ENCODE measurements at places on chromosomes 3 and 15.

- no peak for DNase-seq
Observed at GRCh38 chr3:159627229-159627628, 361.4 kb upstream of the IL12A start.

- no peak for DNase-seq
Observed at GRCh38 chr3:160372780-160373179, 26.2 kb downstream of the IFT80 start.

- no peak for DNase-seq
Observed at GRCh38 chr15:20345401-20345958, 196.1 kb downstream of the GOLGA6L6 start.

DNA sequence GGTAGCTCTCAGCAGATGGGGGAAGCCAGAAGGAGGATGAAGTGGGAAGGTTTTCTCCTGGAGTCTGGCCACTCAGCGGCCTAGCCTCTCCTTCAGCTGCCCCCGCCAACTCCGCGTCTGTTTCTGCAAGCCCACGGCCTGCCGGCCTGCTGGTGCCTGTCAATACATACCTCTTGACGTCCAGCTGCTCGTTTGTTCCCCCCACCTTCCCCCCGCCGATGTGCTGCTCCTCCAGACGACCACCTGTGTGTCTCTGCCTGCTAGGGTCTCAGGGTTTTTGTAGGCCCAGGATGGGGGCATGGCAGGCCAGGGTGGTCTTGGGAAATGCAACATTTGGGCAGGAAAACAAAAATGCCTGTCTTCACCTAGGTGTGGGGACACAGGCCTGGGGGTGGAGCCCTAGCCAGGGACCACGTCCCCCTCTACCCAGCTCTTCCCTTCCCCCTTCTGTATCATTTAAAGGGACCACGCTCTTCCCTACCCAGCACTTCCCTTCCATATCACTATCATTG is 137.8 kb downstream of the ALCAM start:
- no peak for DNase-seq

DNA sequence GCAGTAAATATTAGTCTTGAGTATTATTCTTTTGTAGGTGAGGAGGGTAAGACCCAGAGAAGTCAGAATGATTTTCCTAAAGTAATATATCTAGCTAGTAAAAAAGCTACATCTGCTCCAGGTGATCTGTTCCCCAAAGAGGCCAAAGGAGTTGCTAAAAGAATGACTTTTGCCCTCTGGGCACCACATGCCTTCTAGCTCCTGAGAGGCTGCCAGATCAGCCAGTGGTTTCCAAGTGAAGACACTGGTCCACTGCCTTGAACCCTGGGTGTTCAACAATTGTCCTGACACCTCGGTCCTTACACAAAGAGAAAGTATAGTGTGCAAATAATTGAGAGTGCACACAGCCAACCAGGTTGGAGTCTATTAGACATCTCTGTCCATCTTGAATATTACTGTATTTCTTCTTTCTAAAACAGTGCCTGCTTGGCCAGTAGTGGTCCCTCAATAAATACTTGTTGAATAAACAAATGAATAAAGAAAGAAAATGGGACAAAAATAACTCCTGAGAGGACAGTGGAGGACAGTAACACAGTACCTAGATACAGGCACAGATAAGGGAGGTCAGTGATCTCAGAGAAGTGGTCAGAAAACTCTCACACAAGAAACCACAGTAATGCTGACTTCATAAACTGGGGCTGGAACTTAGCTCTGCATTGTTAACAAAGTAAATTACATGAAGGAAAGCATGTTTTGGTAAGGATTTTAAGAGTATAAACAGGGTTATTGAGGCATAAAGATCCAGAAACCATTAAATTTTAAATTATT is 56.6 kb upstream of the CSTA start:
- no peak for DNase-seq

DNA sequence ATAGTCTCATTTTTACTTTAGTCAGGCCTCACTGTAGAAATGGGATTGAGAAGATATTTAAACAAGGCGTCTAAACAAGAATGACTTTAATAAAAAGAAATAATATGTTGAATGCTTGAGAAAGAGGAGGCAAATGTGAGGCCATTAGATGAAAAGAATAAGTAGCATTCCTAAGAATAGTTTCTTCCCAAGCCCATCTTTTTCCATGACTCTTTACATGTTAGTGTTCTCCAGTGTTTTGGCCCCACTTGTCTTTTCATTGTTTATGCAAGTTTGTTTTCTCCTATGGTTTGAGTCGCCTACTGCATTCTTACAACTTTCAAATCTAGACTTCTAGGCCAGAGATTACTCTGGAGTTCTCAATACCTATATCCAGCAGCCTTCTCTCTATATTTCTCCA is 39.0 kb downstream of the TSC22D2 start:
- DNase-seq, result no peak
